ENCODE measurements at places on chromosomes 2 and 18.

DNA sequence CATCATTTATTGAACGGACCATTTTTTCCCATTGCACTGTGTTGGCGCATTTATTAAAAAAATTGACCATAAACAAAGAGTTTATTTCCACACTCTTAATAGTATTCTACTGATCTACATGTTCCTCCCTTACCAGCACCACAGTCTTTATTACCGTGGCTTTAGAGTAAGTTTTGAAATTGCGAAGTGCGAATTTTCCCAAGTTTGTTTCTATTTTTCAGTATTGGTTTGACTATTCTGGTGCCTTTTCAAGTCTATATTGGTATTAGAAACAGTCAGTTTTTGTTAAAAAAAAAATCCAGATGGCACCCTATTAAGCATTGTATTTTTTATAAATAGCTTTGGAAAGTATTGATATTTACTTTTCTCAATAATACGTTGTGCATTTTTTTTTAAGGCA is 795.1 kb upstream of the HS6ST1 start:
- DNase-seq: no peak

DNA sequence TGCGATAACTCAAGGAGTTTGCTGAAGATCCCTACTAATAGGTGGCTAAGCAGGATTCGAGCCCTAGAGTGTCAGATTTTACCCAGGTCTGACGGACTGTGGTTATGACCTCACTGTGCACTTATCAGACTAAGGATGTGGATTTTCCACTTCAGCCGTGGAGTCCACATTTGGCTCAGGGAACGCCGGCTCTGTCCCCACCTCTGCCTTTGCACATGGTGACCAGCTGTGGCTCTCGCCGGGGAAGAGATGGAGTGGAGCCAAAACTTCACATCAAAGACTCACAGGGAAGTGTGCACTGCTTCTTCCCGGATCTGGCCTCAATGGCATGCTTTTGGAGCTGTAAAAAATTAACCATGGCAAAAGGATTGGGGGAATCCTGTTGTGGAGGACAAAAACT is 249.3 kb upstream of the APCDD1 start:
- no peak for DNase-seq

DNA sequence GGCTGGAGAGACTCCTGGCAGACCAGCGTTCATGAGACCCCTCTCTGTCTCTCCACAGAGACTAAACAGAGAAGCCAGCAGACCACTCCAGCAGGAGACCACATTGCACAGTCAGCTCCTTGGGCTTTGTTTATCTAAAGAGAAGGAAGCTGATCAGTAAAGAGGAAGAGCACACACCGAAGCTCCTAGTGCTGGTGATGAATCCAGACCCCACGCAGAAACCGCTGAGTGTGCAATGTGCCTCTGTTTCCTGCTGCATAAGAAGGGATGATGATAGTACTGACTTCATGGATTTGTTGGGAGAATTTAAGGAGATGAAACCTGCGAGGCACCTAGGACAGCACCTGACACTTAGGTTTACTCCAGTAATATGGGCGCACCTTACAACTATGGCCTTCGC is 544.1 kb upstream of the ID2 start:
- no peak for DNase-seq

DNA sequence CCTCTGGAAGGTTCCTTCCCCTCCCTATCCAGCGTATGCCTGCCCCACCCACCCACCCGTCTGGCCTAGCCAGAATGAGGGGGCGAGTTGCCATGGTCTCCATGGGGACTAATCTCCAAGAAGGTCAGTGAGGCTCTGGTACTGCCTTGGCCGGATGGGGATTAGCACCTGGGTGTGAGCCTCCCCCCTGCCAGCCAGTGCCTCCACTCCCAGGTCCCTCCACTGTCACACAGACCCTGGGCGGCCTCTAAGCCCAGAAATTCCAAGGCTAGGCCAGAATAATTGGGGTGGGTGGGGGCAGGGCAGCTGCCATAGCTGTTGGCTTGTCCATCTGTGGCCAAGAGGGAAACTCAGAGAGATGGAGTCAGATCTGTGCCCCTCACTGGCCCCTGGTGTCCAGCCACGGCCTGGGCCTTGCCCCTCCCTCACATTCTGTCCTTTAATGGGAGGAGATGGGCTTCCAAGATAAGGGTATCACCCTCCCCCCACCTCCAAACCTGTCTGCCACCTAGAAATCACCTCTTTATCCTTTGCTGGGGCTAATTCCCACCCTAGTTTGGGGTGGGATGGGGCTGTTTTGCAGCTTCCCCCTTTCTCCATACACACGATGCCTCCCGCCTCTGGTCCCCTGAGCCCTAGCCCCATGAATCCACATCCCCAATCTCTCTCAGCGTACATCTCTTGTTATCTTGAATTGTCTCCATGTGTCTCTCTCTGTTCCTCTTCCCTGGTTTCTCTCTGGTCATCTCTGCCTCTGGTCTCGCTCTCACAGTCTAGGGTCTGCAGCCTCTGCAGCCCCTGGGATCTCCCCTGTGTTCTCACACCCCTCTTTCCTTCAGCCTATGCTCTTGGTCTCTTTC is 6.0 kb upstream of the CRYBA2 start:
- no peak for DNase-seq

GRCh38 chr2:239944694-239945551 is 80.2 kb downstream of the NDUFA10 start:
- no peak for DNase-seq

DNA sequence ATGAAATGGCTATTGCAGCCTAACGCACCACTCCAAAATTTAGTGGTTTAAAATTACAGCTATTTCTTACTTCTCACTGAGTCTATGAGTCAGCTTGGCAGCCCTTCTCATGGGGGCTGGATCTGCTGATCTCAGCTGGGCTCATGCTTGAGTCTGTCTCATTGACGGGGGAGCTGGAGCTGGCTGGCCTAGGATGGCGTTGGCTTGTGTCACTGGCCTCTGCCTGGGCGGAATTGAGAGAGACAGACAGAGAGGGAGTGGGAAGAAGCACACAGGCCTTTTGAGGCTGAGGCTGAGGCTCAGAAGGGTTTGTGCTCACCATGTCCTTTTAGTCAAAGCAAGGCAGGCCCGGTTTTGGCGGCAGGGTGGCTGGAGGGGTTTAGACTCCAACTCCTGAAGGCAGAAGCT is 412.1 kb upstream of the MYT1L start:
- DNase-seq: no peak

DNA sequence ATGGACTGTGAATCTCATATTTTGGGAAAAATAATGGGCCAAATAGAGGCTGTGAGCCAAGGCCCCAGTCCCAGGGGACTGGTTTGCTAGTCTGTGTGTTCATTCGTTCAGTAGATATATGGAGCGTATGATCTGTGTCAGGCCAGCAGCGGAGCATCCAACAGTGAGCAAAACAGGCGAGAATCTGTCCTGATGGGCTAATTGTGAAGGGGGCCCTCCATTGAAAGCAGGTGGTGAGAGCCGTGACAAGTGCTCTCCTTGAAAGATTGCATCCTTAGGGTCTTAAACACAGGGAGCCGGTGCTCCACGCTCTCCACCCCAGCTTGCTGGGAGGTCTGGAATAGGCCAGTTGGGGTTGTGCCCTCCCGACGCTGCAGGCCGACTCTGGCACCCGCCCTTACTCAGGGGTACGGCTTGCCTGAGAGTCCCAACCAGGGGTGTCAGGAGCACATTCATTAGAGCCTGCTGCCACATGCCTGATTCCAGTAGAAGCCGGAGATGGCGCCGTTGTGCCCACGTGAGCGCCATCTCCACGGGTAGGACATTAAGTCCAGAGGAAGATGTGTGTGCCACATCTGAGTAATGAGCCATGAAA is 213.3 kb downstream of the SH3RF3 start:
- DNase-seq: no peak

- DNase-seq: no peak
Observed at GRCh38 chr2:177328056-177328455, 63.5 kb upstream of the NFE2L2 start.

GRCh38 chr2:207112383-207112782 is 53.4 kb downstream of the KLF7 start:
- no peak for DNase-seq

DNA sequence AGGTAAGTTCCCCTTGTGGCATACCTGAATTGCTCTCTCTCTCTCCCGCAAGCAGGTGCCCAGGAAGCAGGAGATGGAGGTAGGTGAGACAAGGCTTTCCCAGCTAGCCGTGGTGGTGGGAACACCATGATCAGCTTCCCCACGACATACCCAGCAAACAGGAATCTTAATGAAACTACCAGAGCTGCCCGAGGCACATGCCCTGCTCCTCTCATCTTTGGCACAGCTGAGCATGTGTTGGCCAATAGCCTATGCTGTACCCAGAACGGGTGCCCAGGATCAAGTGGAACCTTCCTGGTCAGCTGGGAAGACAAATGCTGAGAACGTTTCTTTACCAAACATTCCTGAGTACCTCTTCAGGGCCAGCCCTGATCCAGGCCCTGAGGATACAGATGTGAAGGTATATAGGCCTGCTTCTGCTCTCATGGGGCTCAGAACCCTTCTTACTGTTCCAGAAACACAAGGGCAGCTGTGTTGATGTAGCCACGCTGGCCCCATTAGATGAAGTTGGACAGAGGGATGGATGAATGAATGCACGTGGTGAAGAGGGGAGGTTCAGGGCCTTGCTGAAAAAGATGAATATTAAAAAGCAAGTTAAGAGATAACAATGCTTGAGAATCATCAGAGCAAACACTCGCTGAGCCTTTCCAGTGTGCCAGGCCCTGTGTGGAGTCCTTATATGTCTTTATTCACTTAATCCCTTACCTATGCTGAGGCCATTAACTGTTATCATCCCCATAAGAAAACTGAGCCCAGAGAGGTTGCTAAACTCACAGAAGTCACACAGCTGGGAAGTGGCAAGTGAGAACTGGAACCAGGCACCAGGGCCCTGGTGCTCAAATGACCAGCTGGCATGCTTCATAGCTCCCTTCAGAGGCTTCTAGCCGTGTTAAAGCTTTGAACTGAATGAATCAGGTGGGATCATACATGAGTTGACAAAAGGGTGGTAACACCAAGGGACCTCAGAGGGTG is 68.8 kb upstream of the TMEM247 start:
- DNase-seq: no peak

DNA sequence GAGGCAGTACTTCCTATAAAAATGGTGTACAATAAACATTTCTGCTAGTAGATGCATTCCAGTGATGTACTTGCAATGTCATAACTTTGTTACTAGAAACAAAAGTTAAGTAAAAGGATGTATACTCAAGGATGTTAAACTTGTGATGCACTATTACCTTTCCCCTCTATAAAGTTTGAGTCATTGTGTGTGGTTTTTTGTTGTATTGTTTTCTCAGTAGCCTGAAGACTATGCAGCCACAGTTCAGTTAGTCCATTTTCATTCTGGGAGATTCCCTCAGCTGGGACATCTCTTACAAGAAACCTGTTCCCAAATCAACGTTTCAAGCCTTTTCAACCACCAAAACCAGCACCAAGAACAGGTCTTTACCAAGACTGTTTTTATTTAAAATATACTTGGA is 5.6 kb downstream of the ATP5MC3 start:
- no peak for DNase-seq

GRCh38 chr2:215626812-215627281 is 191.0 kb upstream of the FN1 start:
- DNase-seq: no peak

DNA sequence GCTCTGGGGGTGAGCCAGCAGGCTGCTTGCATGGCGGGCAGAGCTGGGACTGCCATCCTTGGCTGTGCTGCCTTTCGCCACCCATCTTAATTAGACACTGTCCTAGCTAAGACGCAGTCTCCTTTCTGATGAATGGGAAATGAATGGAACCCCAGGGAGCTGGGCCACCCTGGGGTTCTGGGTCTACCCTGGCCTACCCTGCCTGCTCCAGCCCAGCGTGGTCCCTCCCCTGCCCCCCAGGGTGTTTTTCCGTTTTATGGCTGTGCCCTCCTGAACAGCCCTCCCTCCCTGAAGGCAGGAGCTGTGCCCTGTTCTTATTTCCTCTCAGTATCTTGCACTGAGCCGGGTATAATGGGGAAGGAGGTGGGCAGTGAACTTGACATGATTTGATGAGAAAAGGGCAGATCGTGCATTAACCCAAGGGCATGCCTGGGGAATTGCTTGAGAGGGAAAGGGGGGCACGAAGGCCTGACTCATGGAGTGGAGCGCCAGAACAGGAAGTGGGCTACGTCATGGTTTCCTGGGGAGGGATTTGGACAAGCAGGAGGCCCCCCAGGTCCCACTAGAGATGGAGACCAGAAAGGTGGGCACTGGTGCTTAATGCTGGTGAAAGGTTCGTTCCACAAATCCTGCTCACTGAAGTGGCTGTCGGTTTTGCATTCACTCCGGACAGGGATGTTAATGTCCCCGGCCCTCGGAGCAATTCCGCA is 165.0 kb downstream of the KLHL29 start:
- no peak for DNase-seq

- peak; percentile 84 for DNase-seq
Observed at GRCh38 chr2:182447863-182448262, 21.0 kb upstream of the PDE1A start.

DNA sequence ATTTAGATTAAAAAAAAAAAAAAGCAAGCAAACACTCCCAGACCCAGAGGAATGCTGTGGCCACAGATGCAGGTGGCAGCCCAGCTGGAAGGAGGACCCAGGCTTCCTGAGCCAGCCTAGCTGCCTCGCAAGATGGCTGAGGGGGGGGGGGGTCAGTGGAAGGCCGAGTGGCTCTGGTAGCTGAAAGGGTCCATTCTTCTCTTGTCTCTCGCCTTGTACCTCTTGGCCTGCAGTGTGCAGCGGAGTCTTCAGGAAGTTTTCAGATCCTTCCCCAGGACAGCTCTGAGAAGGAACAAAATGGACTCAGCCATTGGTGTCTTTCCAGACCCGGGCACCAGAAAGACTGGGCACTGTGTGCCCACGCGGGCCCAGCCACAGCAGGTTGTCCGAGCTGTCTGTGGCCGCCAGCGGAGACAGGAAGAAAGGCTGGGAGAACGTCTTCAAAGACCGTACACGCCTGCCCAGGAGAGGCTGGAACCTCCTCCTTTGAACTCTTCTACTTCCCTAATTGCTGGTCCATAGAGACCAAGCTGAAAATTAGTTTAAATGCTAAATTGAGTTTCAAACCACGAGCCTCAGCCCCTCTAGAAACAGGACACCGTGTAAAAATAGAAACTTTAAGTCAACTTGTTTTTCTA is 21.3 kb downstream of the APCDD1 start:
- DNase-seq: no peak

- DNase-seq: no peak
Observed at GRCh38 chr18:57901825-57902589, 98.9 kb upstream of the ATP8B1 start.

DNA sequence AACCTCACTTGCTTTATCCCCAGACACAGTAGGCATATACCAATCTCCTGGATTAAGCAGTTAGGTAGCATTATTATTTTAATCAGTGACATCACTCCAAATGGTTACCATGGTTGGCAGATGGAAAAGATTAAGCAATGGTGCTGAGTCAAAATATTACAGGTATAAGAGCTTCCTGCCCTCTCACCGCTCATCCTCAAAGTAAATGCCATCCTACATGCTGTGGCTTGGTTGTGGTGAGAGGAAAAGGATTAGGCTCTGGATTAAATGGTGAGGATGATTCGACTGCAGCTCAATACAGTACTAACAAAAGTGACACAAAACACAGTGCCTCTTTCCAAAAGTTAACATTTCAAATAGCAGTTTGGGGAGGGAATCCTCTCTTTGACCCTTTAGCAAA is 108.9 kb upstream of the ACAA2 start:
- no peak for DNase-seq
